Stimulated activated CD8-positive, alpha-beta memory T cell treated with anti-CD3 and anti-CD28 coated beads, Interleukin-4, amount 100 ng/mL, for 24 hours (primary cell): ENCODE measurements at places on chromosomes 2 and 18.

GRCh38 chr2:161232571-161232970, 72.3 kb downstream of the TANK start:
- DNase-seq, result no peak

GRCh38 chr18:48656582-48656981, 117.8 kb downstream of the CTIF start:
- no peak for DNase-seq

GRCh38 chr18:64994370-64994769, 756.4 kb upstream of the CDH7 start:
- DNase-seq, result no peak

- DNase-seq, result no peak
Observed at GRCh38 chr18:11368020-11368419, 218.7 kb upstream of the PIEZO2 start.

DNA sequence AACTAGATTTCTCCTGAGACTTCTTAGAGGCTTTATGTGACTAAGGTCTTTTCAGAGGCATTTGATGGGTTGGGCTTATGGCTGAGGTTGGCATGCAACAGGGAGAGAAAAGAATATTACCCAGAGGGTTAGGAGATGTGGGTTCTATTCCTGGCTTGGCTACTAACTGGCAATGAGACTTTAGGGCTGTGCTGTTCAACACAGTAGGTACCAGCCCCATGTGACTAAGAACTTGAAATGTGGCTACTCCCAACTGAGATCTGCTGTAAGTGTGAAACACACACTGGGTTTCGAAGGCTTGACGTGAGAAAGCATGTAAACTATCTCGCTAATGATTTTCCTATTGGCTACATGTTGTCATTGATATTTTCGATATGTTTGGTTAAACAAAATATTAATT, 324.9 kb upstream of the SLC14A2 start:
- DNase-seq, result no peak

GRCh38 chr2:99656994-99657393, 167.2 kb upstream of the REV1 start:
- DNase-seq, result no peak

DNA sequence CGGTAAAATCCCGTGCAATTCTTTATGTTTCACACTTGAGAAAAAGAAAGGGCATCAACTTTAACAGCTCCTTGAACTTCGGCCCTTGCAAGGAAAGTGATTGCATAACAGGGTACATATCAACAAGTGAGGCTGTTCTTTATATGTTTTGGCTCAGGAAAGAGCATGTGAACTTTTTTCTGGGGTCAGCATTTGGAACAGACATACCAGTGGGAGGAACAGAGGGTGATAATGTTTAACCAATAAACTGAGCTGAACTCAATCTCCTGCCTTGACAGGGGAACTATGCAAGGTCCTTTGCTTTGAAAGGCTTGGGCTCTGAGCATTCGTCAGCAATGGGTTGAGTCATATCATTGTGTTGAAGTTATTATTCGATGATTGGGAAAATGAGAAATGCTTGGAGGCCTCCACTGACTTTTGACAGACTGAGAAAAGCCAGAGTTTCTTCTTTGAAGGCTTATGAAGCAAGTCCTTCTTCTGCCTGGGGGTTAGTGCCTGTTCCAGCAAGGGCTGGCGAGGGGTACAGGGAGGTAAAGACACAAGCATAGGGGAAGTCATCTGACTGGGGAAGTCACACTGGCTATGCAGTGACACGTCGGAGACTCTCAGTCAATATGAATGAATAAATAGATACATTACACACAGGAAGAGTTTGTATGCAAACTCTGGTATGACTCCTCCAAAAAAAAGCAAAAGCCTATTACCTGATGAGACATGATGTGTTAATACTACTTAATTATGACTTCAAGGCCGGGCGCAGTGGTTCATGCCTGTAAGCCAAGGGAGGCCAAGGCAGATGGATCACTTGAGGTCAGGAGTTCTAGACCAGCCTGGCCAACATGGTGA, 57.2 kb downstream of the CYB5A start:
- no peak for DNase-seq

GRCh38 chr2:119019521-119019920, 77.5 kb downstream of the MARCO start:
- no peak for DNase-seq

GRCh38 chr2:166042356-166042755, 85.5 kb downstream of the SCN1A start:
- no peak for DNase-seq

- DNase-seq, result no peak
Observed at GRCh38 chr2:9780368-9781130, 62.7 kb upstream of the TAF1B start.

- no peak for DNase-seq
Observed at GRCh38 chr2:71103809-71104208, 26.2 kb downstream of the MCEE start.

- DNase-seq, result no peak
Observed at GRCh38 chr2:184006998-184007397, 591.3 kb upstream of the ZNF804A start.

DNA sequence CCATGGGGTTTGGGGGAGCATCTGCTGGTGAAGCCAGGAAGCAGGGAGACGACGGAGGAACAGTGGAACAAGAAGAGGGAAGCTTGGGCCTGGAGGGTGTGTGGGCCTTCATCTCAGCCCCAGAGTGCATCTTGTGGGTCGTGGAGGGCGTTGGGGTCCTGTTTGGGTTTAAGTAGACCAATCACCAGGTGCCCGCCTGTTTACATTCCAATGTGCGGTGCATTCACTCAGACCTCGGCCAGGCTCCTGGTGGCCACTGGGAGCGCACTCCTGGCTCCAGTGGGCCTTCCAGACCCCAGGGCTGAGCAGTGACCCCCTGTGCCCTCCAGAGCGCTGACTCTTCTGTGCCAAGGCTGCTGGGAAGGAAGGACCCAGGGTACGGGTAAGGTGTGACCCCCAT, 293.7 kb downstream of the NDUFA10 start:
- DNase-seq, result no peak
